ENCODE measurements at places on chromosomes 2 and 18. TPM values are rescaled to one million over a fixed set of nuclear protein-coding genes. Genes with fewer than 3 reads are reported as not detected.

- H3K4me3 ChIP-seq = no peak overlapping the region
- no peak overlapping the region for H3K27ac ChIP-seq
- H3K36me3 ChIP-seq = peaks cover 9% of the 10 kb centered on the region
- DNase-seq = no peak
These were observed 5.9 kb upstream of the MOCOS start for GRCh38 chr18:36181441-36181840.

- H3K36me3 ChIP-seq = peaks cover 48% of the 10 kb centered on the region
- H3K27ac ChIP-seq = no peak overlapping the region
- no peaks in the 10 kb centered on the region for H3K27me3 ChIP-seq
These were observed 15.5 kb downstream of the MRPS5 start for GRCh38 chr2:95106081-95106480.

DNA sequence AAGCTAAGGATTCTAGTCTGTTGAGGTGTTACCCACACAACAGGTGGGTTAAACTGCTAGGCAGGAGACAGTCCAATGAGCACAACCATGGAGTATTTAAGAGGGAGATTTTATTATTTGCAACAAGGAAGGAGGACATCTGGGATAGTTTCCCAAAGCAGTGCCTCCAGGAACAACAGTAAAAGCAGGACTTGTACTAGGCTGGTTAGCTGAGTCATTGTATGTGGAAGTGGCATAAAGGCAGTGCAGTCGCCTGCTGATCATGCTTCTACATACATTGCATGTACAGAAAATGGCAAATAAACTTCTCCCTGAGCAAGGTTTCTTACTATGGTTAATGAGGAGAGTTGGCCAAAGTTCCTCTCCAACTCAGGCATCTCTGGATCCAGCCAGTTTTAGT is 46.1 kb upstream of the CYTIP start:
- H3K4me3 ChIP-seq = no peak overlapping the region
- DNase-seq = no peak
- peaks cover 85% of the 10 kb centered on the region for H3K4me1 ChIP-seq
- H3K27me3 ChIP-seq = no peaks in the 10 kb centered on the region
- no peak overlapping the region for H3K27ac ChIP-seq

- H3K4me1 ChIP-seq = peaks cover 10% of the 10 kb centered on the region
- no peaks in the 10 kb centered on the region for H3K27me3 ChIP-seq
- peaks cover 48% of the 10 kb centered on the region for H3K36me3 ChIP-seq
- H3K4me3 ChIP-seq = no peak overlapping the region
- H3K27ac ChIP-seq = peak overlapping the region; percentile 5
- no peak for DNase-seq
These were observed 55.2 kb downstream of the TTC21B start for GRCh38 chr2:165898381-165898780.

DNA sequence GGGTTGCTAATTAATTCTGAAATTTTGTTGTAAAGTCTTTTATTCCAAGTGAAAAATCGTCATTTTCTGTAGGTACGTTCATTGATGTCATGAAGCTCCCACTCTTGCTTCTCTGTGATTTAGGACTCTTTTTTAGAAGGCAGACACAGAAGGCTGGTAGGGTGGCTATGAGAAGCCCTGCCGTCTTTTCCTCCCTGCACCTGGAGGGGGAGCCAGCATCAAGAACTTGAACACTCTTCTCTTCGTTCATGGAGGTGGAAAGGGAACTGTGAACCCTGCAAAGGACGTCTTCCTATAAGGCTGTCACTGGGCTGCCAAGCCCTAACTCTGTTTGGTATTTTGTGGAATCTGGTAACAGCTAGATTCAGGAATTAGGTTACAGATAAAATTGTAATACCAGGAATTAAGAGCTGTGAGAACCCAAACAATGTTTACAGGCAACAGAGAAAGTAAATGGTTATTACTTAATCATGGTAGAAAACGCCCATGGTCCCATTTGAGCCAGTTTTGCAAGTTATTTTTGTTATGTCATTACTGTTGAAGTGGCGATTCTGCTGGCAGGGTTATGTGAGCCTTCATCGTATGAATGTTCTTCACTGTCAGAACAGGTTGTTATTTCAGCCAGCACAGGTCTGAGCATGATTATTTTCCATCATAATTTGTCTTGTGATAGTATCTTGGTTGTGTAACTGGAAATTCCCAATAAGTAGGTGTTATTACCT is 112.2 kb downstream of the OSBPL6 start:
- DNase-seq = peak; percentile 62
- no peak overlapping the region for H3K4me3 ChIP-seq
- peaks cover 12% of the 10 kb centered on the region for H3K27me3 ChIP-seq
- no peaks in the 10 kb centered on the region for H3K36me3 ChIP-seq

DNA sequence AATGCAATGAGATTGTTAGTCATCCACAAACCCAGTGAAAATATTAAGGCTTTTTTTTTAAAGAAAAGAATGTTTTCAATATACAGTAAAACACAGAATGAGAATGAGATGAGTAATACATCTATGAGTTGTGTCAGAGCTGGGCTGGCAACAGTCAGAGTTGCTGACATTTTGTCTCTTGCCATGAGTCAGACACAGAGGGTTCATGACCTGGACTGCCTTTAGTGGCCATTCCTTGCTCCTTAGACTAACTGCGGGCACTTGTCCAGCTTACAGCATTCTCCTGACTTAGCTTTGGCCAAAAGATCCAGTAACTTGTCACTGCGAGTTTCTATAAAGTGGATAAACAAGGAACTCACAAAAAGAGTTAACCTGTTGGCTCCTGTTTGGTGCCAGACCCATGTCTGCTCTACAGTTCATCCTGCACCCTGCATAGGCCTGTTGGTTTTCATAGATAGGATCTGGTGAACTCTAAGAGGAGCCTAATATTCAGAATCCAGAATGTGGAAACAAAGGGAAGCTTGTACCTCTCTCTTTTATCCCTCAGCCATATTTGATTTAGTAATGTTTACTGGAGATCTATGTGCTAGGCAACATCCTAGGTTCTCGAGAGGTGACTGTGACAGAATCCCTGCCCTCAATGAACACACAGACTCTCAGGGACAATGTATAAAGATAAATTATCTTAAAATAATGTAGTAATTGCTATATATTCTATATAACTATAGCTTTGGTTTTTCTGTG is 391.5 kb upstream of the VWC2L start:
- H3K4me3 ChIP-seq = no peak overlapping the region
- no peak for DNase-seq
- no peaks in the 10 kb centered on the region for H3K4me1 ChIP-seq
- H3K36me3 ChIP-seq = no peaks in the 10 kb centered on the region
- no peak overlapping the region for H3K27ac ChIP-seq

DNA sequence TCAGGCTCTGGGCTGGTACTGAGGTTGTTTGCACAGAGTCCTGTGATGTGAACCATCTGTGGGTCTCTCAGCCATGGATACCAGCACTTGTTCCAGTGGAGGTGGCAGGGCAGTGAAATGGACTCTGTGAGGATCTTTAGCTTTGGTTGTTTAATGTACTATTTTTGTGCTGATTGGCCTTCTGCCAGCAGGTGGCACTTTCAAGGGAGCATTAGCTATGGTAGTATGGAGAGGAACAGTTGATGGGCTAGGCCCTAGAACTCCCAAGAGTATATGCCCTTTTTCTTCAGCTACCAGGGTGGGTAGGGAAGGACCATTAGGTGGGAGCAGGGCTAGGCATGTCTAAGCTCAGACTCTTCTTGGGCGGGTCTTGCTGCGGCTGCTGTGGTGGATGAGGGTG is 257.0 kb upstream of the GYPC start:
- DNase-seq = peak; percentile 47
- H3K36me3 ChIP-seq = no peaks in the 10 kb centered on the region
- no peaks in the 10 kb centered on the region for H3K4me1 ChIP-seq
- no peak overlapping the region for H3K4me3 ChIP-seq

DNA sequence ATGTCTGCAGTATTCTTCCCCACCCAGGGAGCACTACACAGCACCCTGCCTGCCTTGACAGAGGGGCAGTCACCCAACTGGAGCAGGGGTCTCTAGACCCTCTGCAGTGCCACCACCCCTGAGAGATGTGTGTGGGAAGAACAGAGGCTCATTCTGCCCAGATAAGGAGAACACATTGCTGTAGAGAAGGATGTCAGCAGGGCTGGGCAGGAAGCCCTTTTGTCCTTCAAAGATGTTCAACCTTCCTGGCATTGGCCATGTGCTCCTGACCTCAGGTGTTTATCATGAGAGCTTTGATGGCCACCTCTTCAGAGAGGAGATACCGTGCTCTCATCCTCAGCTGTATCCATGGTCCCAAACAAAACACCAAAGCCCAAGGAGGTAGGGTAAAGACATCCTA is 4.6 kb upstream of the TEX51 start:
- DNase-seq = no peak
- no peaks in the 10 kb centered on the region for H3K4me1 ChIP-seq
- no peaks in the 10 kb centered on the region for H3K27me3 ChIP-seq
- H3K27ac ChIP-seq = no peak overlapping the region
- no peaks in the 10 kb centered on the region for H3K36me3 ChIP-seq

BCL11A gene
- total RNA-seq = 0.52 TPM

SLC5A7 gene
- not detected for total RNA-seq

Data from activated naive CD4-positive, alpha-beta T cell treated with anti-CD3 and anti-CD28 coated beads for 36 hours (primary cell).